ENCODE measurements at places on chromosomes 1 and 21.

- DNase-seq, result no peak
Measured at GRCh38 chr1:68165665-68166064, 66.7 kb downstream of the WLS start.

GRCh38 chr1:17437260-17437579 lies 2.3 kb downstream of the RCC2 start:
- DNase-seq, result no peak

DNA sequence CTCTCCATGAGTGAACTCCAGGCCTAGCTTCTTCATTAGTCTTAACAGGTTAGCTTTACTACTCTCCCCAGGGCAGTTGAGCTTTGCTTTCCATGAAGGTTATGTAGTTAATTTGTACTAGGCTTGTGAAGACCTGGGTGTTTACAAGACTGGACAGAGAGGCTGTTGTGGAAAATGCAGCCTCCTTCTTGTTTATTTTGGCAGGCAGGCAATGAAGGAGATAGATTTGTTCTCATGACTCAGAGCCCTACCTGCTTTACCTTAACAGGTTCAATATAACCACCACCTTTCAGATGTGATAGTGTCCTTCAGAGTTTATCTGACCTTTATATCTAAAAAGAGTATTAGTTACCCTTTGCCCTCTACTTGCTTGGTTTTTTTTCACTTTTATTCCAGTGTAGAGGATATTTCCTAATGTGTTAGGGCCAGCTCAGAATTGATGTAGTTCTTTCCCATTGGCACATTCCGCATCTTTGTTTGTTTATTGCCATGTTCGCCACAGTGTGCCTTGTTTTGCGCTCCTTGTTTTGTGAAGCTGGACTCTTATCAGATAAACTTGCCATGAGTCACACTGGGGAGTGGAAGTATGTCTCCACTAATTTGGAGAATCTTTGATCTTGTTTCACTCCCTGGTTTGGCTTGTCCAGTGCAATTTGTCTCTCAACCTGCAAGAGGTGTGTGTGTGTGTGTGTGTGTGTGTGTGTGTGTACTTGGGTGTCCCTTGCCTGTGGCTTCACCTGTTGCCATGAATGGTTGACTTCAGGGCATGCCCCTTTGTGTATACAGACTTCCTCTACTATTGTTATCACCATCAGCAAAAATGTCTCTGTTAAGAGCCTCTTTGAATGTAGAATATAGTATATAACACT lies 87.4 kb upstream of the MACF1 start:
- DNase-seq, result no peak

DNA sequence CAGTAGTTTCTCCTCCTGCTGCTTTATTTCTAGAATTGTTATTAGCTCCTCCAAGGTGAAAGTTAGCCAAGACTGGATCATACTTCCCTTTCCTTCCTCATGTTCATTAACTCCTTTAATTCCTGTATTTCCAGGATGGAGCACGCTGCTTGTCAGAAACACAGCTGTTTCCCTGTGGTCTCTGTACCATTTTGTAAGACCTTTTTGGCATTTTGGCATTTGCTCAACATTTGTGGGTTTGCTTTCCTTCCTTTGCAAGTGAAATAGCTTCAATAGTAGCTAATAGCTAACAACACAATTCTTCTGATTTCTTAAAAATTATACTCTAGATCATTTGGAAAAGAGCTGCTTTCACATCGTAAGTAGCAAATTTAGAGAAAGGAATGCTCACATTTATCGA lies 44.3 kb upstream of the HPDL start:
- DNase-seq, result no peak

- DNase-seq, result no peak
Measured at GRCh38 chr21:32312976-32313375, 14.3 kb downstream of the MRAP start.

GRCh38 chr1:228077565-228078330 lies 4.8 kb upstream of the ARF1 start:
- no peak for DNase-seq

DNA sequence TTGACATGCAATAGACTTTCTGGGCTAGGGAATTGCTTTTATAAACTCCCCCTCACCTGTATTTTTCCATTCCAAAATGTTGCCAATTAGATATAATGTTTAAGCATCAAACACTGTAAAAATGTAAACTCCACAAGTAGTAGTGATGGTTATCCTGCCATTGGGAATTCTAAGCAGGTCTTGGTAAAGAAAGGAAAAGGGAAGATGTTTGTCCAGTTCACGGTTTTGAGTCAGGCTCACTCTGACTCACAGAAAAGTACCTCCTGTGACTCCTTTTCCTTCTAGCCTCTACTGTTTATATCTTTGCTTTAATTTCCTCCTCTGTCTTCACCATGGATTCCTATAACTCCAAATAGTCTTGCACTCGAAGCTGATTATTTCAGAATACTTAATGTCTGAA lies 19.0 kb upstream of the PTPN14 start:
- no peak for DNase-seq

GRCh38 chr1:228362884-228363450 lies 43.7 kb downstream of the TRIM11 start:
- no peak for DNase-seq

DNA sequence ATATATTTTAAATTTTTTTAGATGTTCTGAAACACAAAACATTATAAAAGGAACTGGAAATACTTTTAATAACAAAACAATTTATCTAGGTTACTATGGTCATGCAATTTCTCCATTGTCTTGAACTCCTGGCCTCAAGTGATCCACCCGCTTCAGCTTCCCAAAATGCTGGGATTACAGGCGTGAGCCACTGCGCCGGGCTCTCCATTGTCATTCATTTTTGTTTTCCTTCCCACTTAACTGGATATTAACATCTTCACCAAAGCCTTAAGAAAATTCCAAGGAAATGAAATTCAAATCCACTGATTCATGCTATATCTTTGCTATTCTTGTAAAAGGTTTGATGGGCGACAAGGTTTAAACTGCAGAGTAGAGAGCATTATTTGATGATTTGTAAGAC lies 279.5 kb upstream of the PKN2 start:
- DNase-seq, result no peak

GRCh38 chr1:36573445-36573844 lies 90.7 kb upstream of the CSF3R start:
- DNase-seq, result no peak

DNA sequence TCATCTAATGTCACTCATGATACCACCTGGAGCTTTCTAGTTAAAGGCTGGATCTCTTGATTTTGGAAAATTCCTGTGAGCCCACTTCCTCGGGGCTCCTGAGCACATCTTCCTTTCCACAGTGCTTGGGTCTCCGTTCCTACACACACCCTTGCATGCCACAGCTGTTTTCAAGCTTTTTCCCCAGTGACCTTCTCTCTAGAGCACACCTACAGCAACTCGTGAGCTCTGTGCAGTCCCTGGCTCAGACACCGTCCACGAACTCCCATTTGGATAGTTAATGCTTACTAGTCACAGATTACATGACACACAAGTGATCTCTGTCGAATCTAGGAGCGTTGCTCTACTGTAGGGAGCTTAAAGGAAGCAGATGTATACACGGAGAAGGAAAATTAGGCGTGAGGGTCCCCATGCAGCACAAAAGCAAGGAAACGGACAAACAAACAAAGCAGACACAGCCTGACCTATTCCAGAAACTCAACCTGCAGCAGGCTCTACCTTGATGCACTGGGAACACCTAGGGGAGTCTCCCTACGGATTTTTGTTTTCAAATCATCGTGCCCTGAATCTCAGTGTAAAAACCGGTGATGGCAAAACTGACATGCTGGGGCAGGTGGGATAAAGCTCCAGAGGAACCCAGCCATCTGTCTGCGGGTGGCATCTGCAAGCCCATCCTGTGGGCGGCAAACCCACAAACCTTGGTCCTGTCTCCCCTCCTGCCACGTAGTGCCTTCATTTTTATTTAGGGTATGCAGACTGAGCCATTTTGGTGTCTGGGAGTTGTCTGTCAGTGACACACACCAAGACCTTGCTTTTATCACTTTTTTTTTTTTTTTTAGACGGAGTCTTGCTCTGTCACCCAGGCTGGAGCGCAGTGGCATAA lies 177.8 kb downstream of the RUNX1 start:
- DNase-seq, result no peak

GRCh38 chr1:240056350-240056749 lies 35.3 kb upstream of the FMN2 start:
- no peak for DNase-seq

Measured in amygdala (tissue), 56 donors.